ENCODE measurements at places on chromosomes 1 and 21.

DNA sequence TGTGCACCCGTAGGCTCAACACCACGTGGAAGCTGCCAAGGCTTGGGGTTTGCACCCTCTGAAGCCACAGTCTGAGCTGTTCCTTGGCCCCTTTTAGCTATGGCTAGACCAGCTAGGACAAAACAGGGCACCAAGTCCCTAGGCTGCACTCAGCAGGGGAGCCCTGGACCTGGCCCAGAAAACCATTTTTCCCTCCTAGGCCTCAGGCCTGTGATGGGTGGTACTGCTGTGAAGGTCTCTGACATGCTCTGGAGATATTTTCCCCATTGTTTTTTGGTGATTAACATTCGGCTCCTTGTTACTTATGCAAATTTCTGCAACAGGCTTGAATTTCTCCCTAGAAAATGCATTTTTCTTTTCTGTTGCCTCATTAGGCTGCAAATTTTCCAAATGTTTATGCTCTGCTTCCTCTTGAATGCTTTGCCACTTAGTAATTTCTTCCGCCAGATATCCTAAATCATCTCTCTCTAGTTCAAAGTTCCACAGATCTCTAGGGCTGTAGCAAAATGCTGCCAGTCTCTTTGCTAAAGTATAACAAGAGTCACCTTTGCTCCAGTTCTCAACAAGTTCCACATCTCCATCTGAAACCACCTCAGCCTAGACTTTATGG, 69.0 kb upstream of the KRTAP19-8 start:
- no peak for DNase-seq

GRCh38 chr1:67261680-67262079, 46.0 kb upstream of the IL12RB2 start:
- no peak for DNase-seq

GRCh38 chr1:205800427-205800826, 12.6 kb downstream of the SLC41A1 start:
- DNase-seq: no peak

GRCh38 chr1:207910591-207911354, at the start of gene CD34:
CD34 (minus strand) TSS chr1:207911125; CDS start chr1:207911080, 45 bp downstream.
- DNase-seq: no peak

- DNase-seq: no peak
Observed at GRCh38 chr1:18934205-18935000, 22.1 kb downstream of the IFFO2 start.

DNA sequence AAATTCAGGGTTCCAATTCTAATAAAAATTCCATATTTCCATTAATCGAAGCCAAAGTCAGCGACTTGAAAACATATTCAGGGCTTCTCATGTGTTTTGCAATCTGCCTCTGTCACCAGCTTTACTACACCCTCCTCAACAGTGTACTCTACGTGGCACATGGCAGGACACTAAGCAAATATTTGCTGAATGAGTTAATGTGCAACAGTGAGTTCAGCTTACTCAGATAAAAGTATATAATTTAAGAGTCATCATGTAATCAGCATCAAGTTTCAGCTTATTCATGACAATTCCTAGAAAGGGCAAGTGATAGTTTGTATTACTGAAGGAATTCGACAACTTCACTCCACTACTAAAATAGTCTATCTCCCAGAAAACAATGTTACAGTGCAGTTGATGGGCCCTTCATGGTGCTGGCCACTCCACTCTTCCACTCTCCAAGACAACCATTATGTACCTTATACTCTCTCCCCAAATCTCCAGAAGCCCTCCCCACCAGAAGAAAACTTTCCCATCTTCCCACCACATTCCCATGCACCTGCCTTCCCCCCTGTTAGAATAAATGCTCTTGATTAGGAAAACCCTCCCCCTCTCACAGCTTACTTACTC, 97.3 kb downstream of the TTLL7 start:
- DNase-seq: no peak

- DNase-seq: peak; percentile 33
Observed at GRCh38 chr1:94119796-94120569, 965 bp downstream of the ABCA4 start.

GRCh38 chr1:100499194-100499811, 38.6 kb upstream of the GPR88 start:
- no peak for DNase-seq

DNA sequence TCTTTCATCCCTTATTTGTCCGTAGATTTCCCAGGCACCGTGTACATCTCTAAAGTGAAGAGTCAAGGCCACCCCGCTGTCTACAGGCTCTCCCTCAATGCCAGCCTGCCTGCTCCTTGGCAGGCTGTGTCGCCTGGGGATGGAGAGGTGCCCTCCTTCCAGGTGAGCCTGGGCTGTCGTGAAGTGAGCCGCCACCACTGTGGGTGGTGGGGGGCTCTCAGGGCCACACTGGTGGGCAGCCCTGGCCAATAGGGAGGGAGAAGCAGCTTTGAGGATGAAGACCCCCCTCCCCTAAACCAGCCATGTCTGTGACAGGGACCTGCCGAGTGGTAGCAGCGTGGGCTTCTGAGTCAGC, 46.2 kb downstream of the DISP3 start:
- no peak for DNase-seq

GRCh38 chr1:17094664-17095063, 24.6 kb downstream of the PADI2 start:
- no peak for DNase-seq

DNA sequence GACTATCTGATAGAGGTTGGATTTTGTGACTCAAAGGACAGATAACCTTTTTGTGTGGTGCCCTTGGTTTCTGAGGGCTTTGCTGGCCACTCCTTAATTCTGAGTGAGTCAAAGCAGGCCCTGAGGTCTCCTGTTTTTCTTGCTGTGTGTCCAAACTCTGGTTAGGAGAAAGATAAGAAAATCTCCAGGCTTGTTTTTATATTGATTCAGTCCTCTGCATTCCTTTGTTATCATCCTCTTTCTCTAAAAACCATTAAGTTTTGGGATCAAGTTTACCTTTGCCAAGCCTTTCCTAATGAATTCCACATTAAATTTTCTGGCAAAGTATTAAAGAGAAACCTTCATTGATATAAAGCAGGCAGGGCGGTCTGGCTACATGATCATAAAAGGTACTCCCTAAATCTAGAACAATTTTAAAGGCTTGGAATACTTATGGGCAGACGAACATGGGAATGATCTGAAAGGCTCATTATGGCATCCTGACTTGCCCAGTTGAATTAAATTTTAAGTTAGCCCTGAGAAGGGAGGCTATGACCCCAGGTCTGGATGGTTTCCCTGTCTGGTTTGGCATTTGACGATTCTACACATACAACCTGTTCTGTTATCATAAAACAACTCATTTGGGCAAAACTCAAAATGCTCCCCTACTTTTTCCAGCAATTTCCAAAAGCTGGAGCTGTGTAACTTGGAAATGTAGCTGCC, 20.8 kb downstream of the ZBTB8B start:
- no peak for DNase-seq

- DNase-seq: no peak
Observed at GRCh38 chr1:63189677-63190076, 132.7 kb upstream of the FOXD3 start.

All from MV-4-11 (cell line).